ENCODE measurements at places on chromosomes 2 and 18.

DNA sequence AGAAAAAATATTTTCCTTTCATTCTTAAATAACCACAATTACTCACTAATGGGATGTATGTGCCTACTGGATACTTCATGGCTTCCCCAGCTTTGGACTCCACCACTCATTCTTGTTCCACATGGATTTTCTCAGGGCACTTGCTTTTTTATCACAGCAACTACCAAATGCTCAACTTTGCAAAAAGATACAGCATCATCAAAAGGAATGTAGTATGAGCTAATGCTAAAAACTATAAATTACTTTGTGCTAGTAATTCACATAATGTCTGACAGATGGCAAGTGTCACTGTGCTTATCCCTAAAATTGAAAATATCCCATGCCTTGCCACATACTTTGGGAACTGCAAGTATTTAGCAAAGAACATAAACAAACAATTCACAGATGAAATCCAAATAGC lies 130.4 kb upstream of the ZFP36L2 start:
- DNase-seq = no peak

DNA sequence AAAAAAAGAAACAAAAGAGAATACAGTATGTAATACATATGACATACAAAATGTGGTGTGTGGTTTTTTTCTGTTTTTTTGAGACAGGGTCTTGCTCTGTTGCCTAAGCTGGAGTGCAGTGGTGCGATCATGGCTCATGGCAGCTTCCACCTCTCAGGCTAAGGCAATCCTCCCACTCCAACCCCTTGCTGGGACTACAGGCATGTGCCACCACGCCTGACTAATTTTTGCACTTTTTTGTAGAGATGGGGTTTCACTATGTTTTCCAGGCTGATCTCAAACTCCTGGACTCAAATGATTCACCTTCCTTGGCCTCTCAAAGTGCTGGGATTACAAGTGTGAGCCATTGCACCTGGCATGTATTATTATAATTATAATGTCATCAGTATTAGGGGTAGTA lies 38.9 kb downstream of the DHX57 start:
- DNase-seq = no peak

DNA sequence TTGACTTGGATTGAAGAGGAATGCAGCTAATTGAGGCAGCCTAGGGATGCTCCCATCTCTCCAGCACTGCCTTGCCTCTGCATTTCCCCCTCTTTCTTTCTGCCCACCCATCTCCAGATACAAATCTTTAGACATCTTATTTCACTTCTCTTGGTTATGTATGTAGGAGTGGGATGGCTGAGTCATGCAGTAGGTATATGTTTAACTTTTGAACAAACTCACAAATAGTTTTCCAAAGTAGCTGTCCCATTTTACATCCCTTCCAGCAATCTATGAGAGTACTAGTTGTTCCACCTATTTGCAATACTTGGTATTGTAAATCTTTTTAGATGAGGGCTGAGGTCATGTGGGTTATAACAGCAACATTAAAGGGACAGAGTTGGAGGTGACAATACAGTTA lies 329.9 kb downstream of the DYSF start:
- no peak for DNase-seq

DNA sequence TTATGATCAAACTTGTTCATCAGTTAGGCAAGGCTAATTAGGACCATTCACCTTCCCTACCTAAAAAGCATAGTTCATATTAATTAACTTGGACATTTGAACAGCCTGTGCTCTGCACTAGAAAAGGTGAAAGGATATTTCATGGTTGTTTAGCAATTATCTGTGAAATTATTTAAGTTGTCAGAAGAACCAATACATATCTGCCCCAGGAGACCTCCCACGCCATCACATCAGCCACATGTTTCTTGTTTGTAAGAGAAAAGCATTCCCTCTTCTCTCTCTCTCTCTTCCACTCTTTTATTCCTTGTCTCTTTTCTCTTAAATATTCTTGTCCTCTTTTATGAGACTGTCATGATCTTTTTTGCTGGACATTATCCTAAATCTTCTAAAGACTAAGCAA lies 282.0 kb upstream of the RND3 start:
- DNase-seq = no peak

GRCh38 chr2:183157131-183157530 lies 32.9 kb downstream of the NUP35 start:
- DNase-seq = no peak

DNA sequence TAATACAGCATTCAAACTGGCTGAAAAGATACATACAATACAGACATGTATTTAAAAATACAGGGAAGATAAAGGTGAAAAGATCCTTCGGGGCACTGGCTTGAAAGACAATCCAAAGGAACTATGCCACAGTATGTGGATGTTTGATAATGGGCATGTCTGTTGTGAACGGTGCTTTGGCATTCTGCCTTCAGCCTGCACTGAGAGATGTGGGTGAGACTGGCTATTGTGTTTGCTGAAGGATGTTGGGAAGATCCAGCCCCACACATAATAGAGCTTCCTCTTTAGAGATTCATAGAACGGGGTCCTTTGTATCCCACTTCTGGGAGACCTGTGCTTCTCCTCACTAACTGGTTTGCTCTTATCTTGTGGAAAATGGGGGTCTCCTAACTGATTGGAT lies 65.1 kb upstream of the CXCR4 start:
- no peak for DNase-seq

GRCh38 chr18:73414598-73414997 lies 546.8 kb upstream of the NETO1 start:
- no peak for DNase-seq

- no peak for DNase-seq
Observed at GRCh38 chr18:50155406-50155805, 39.5 kb downstream of the MYO5B start.

- no peak for DNase-seq
Observed at GRCh38 chr2:232957657-232958090, 55.4 kb downstream of the NGEF start.

Measured in non-pigmented ciliary epithelial cell (primary cell).